ENCODE measurements at places on chromosomes 6 and 20. TPM values are rescaled to one million over a fixed set of nuclear protein-coding genes. Genes with fewer than 3 reads are reported as not detected.
A peak's percentile ranks its signal among the peaks of the same experiment; 100 is the strongest.

SYNDIG1 gene
- 0.35 TPM for total RNA-seq

- DNase-seq = no peak
Observed at GRCh38 chr6:129515004-129515403, 195.0 kb downstream of the ARHGAP18 start.

GRCh38 chr6:149028767-149029405, 282.1 kb downstream of the UST start:
- no peak for DNase-seq

DNA sequence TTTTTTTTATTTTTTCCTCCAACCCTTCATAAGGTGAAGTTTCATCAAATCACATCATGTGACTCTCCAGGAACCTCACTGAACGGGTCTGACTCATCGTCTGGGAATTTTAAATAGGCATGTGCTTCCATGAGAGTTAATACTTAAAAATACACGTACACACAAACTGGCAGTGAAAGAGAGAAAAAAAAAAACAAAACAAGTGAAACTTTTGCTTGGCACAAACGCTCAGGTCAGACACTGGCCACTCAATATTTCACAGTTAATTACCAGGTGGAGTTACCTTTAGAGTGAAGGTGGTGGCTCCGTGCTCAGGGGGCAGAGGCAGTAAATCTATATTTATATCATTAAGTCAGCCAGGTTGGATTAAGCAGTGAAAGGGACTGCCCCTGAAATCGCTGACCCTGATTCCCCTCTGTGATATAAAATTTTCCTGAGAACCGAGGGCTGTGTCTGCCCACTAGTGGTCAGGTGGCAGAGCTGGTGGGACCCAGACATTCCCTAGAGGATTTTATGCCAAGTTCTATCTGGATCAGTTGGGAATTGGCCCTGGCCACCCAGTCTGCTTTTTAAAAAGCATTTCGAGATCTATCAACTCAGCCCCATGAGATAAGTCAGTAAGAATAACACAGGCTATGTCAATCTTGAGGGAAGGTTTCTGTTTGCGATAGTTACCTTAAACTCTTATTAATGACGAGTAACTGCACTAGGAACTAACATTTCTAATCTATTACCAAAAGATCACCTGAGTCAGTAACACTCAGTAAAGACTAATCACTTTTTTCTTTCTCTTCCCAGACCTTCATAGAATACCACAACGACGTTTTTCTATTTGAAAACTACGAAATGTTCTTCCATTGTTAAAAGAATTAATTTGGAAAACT, 259.1 kb downstream of the HDGFL1 start:
- DNase-seq = peak; percentile 24

GRCh38 chr6:151027295-151027747, 161.8 kb downstream of the MTHFD1L start:
- no peak for DNase-seq

GRCh38 chr6:30154709-30155519, 6.1 kb downstream of the TRIM10 start:
- peak; percentile 73 for DNase-seq

MYLK4 gene
- total RNA-seq = 0.82 TPM

DNA sequence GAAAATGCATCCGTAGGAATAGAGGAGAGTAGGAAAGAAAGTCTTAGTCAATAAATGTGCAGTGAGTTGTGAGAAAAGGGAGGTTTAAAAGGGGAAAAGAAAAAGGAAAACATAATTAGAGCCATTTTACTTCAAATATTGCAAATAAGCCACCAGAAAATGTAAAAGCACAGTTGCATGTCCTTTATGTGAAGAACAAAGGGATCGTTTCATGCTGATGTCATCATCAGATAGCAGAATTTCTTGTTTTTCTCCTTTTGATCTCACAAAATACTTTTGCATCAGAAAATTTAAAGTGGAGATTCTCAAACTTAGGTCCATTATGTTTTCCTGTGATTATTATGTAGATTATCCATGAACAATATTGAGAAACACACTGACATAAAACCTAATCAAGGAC, 166.7 kb downstream of the HAO1 start:
- DNase-seq = no peak

DNA sequence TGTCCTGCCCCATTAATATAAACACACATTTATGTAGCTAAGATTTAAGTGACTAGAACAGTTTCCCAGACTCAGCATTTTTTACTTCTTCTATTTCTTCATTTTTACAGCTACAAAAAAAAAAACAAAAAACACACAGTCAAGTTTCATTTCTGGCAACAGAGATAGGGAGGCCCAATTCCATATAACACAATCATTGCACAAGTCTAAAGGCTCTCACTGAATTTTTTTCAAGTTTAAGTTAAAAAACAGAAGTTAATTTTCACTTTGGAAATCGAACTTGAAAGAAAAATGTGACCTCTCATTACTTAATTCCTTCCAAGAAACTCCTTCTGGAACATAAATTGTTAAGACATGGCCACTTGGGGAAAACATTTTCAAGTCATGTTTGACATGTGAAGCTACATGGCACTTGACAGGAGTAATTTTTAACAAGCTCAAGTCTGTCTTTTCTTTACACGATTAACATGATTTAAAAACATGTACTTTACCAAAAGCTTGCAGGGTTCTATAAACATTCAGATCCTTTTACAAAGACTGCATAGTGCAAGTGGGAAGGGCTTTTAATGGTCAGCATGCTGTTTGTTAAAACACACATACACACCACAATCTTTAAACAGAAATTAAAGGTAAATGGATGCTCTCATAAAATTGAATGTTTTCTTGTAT, 100.1 kb upstream of the CCDC28A start:
- DNase-seq = no peak

- DNase-seq = no peak
Observed at GRCh38 chr6:40116832-40117231, 182.6 kb upstream of the MOCS1 start.

GRCh38 chr20:22414305-22414742, 170.0 kb downstream of the FOXA2 start:
- DNase-seq = no peak

GRCh38 chr6:137699031-137699683, 167.9 kb upstream of the TNFAIP3 start:
- no peak for DNase-seq

DNA sequence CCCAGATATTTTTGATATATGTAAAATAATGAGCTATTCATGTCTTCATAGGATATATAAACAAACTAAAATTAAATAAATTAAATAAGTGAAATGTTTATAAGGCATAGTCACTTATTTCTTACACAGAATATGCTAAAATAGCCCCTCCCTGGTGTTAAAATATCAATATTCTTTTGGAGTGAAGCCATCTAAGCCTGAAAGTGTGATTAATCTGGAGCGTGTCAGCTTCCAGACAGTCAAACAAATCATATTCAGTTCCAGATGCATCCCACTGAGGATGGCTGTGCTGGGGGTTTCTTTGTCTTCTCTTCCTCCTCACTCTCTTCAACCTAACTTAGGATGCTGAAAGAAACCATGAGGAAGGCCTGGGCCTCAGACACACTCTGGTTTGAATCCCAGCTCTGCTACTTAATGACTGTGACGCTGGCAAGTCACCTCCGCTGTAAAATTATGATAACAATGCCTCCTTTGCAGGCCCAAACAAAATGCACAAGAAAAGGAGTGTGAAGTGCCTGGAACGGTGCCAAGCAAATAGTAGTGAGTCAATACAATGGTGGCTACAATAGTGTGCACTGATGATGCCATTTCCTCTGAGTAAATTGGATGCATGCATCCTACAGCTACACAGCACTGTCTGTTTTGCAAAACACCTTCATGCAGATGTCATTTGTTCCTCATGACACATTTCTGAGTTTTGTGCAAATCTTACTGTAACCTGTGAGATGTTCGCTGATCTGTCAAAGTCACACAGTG, 161.4 kb downstream of the FOXC1 start:
- DNase-seq = no peak

STX11 gene
- 2.7 TPM for total RNA-seq

DNA sequence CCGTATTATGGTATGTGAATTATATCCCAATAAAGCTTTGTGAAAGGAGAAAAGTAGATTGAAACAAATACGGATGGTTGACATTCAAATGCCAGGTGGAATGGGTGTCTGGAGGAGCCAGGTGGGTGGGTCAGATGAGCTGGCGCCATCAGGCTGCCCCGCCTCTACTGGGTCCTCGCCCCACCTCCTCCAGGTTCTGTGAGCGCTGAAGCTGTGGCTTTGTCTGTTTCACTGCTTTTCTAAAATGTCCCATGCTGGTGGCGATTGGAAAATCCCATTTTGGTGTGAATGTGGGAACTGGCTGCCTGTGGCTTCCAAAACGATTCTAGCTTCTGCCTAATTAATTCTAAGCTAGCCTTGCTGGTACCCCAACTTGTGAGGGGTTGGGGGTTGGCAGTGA, 16.5 kb downstream of the DUSP22 start:
- DNase-seq = no peak

RFX6 gene
- total RNA-seq = 1.6 TPM

DNA sequence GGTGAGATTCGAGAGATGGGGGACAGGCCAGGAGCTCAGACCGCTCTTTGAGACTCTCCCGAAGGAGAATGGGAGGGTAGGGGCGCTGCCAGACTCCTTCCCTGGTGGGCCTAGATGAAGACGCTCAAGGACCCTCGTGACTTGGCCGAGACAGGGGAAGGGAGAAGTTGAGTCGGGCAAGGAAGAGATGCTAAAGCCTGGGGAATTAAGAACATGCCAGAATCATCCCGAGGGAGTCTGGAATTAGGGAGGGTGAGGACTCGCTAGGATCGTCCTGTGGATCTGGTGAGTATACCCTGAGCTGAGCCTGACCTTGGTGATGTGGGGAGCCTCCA, 529 bp downstream of the UBE2C start:
- no peak for DNase-seq

GRCh38 chr20:32451682-32452461, 93.7 kb downstream of the ASXL1 start:
- DNase-seq = peak; percentile 30

DNA sequence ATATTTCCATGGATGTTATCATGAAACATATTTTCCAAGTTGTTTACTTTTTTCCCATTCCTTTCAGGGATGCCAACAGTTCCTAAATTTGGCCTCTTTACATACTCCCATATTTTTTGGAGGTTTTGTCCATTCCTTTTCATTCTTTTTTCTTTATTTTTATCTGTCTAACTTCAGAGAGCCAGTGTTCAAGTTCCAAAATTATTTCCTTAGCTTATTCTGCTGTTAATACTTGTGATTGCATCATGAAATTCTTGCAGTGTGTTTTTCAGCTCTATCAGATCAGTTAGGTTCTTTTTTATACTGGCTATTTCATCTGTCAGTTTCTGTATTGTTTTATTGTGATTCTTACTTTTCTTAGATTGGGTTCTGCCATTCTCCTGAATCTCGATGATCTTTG, 89.9 kb upstream of the TCF21 start:
- DNase-seq = no peak

IL20RA gene
- total RNA-seq = 3.2 TPM

DNA sequence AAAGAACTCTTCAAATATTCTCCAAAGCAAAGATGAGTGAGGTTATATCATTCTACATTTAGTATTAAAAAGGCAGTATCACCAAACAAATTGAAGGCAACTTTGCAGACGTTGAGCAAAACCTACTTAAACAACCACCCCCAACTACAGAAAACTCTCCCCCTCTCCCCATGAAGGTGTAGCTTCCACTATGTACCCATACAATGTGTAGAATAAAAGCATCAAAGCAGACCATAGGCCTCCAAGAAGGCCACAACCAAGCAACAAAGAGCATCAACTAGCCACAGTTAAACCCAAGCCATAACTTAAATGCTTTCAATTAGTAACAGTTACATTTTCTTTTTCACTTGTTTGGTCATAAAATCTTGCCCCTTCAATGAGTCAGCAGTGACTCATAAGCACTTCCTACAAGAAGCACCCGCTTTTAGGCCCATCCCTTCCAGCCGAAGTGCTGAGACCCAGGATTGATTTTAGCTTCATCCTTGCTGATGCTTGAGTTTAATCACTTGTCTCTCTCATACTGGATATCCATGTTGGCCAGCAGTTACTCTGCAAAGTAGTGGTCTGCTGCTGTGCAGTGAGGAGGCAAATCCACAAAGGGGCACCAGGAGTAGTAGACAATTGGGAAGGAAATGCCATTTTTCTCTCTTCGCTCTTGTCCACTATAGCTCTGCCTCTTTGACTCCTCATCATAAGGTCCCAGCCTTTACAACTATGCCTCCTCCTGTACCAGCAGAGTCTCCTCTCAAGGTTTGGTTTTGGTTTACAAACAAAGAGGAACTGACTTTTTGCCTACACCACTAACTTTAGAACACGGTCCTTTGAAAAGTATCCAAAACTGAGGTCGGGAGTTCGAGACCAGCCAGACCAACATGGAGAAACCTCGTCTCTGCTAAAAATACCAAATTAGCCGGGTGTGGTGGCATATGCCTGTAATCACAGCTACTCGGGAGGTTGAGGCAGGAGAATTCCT, 8.4 kb upstream of the NUP153 start:
- DNase-seq = no peak

CEP250 gene
- 27.3 TPM for total RNA-seq

DNA sequence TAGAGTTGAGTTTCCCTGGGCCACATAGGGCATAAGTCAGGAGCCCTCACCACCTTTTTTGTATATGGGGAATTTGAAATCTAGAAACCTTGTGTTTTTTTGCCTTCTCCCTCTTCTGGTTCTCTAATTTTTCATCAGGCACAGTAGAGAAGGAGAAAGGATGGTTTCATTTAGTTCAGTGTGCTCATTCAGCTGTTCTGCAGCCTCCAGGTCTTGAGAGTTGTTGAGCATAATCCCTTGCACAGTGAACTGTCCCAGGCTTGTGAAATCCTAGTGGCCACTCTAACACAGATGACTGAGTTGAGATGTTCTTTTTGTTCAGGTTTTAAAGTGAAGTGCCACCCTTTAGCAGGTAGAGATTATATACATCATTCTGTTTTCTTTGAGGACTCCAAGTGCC, 183.5 kb downstream of the CDKAL1 start:
- DNase-seq = no peak

C6orf52 gene
- 1.7 TPM for total RNA-seq

DNA sequence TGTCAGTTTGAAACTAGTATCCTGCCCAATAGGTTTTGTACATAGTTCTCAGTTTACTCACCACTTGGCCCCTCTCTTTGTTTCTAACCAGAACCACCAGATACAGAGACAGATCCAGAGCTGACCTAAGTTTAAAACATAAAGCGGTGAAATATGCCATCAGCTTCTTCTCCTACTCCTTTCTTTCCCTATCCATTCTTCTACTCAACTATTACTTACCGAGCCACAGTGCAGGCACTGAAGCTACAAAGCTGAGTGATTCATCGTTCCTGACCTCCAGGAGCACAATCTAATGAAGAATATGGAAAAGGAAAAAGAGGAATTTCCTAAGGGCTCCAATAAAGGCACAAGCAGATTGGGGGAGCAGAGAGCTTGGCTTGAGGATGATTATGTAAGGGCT, 286.0 kb downstream of the FOXC1 start:
- DNase-seq = no peak

- no peak for DNase-seq
Observed at GRCh38 chr20:57921676-57922075, 211.9 kb upstream of the PMEPA1 start.

GRCh38 chr6:139549561-139550070, 175.2 kb upstream of the CITED2 start:
- no peak for DNase-seq

ABHD16B gene
- total RNA-seq = not detected

GRCh38 chr6:10713962-10714361, 8.9 kb upstream of the TMEM14C start:
- no peak for DNase-seq

All from mucosa of descending colon (tissue), 3 donors.